Progenitor cell of endocrine pancreas (in vitro differentiated cells): ENCODE measurements at places on chromosomes 6 and 20. TPM values are rescaled to one million over a fixed set of nuclear protein-coding genes. Genes with fewer than 3 reads are reported as not detected.

DNA sequence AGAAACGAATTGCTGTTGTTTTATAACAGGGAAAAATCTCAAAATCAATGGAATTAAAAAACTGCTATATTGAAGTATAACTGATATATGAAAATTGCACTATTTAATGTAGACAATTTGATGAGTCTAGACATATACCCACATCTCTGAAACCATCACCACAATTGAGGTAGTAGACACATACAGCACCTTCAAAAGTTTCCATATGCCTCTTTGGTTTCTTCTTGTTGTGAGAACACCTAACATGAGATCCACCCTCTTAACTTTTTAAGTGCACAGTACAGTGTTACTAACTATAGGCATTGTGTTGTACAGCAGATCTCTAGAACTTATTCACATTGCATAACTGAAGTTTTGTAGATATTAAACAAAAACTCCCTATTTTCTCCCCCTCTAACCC, 14.0 kb upstream of the SLC17A5 start:
- no peak for DNase-seq
- H3K27me3 ChIP-seq = peaks cover 20% of the 10 kb centered on the region
- peaks cover 4% of the 10 kb centered on the region for H3K4me1 ChIP-seq

CLPSL2 gene
- total RNA-seq = not detected in 2 replicates

ERVFRD-1 gene
- not detected in 2 replicates for total RNA-seq

DNA sequence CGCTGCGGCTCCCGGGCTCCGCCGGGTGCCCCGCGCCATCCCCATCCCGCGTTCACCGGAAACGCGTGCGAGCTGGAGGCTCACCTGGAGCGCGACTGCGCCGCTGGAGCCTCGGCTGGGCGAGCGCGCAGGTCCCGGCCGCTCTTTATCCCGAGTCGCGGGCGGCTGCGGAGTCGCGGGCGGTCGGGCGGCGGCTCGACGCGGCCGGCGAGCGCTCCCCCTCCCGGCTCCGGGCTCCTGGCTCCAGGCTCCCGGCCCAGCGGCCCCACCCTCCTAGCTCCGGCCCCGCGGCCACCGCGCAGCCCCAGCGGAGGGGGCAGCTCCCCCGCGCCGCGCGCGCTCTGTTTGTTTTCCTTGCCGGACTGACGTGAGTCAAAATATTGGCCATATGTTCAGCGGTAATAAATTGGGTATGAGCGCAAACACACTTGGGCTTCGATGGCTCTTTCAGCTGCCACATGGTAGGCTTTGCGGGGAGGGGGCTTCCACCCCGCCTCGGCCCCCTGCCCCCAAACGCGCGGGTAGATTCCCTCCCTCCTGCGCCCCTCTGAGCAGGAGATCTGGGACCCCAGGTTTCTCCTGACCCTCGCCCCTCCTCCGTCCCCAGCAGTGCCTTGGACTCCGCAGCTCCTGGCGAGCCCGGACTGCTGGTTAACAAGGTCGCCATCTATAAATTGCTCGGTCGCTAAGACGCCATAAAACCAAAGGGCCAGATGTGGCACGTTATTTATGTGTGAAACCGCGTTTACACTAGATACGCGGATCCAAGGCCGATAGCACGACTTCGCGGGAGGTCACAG, 8.8 kb upstream of the NKX2-2 start:
- H3K4me3 ChIP-seq = peak overlapping the region; percentile 66
- H3K27ac ChIP-seq = peak overlapping the region; percentile 86
- H3K27me3 ChIP-seq = peaks cover 89% of the 10 kb centered on the region
- peaks cover 3% of the 10 kb centered on the region for H3K36me3 ChIP-seq
- peaks cover 28% of the 10 kb centered on the region for H3K4me1 ChIP-seq

DNA sequence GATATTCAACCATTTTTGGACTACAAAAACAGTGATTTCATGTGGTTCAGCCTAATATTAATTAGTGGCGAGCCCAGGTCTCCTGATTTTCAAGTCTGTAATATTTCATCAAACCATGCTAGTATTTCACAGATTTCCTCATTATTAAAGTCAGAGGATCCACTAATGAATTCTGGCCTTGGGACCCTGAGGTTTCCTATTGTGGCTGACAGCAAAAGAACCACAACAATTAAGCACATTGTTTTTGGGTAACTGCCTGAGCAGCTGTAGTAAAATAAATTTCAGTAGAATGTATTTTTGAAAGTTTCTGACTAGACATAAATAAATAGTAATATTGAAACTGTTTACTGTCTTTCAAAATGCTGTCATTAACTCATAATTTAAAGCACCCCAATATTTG, 630.7 kb upstream of the MMS22L start:
- no peaks in the 10 kb centered on the region for H3K36me3 ChIP-seq
- no peaks in the 10 kb centered on the region for H3K4me1 ChIP-seq
- no peak overlapping the region for H3K27ac ChIP-seq
- no peaks in the 10 kb centered on the region for H3K27me3 ChIP-seq
- no peak for DNase-seq

- peaks cover 12% of the 10 kb centered on the region for H3K4me1 ChIP-seq
- H3K27ac ChIP-seq = peak within 1 kb of the TSS; percentile 96
- DNase-seq = peak; percentile 52
- H3K36me3 ChIP-seq = peaks cover 4% of the 10 kb centered on the region
Observed at GRCh38 chr6:83430611-83431544, at the start of gene ME1. Gene ME1 (minus strand): TSS chr6:83431051. CDS start chr6:83430954, 97 bp downstream.

- DNase-seq = no peak
- H3K4me3 ChIP-seq = no peak overlapping the region
- H3K36me3 ChIP-seq = no peaks in the 10 kb centered on the region
- no peaks in the 10 kb centered on the region for H3K27me3 ChIP-seq
- H3K27ac ChIP-seq = peak overlapping the region; percentile 3
Observed at GRCh38 chr6:74137911-74138310, 441.9 kb downstream of the CD109 start.

NKAPL gene
- 0.24 TPM in 1 of 2 replicates, not detected in the other for total RNA-seq

- H3K4me1 ChIP-seq = peaks cover 8% of the 10 kb centered on the region
- no peaks in the 10 kb centered on the region for H3K36me3 ChIP-seq
- no peak overlapping the region for H3K4me3 ChIP-seq
- no peak overlapping the region for H3K27ac ChIP-seq
Observed at GRCh38 chr20:57075181-57075580, 191.3 kb downstream of the BMP7 start.

GRCh38 chr6:20718705-20719653, 184.7 kb downstream of the CDKAL1 start:
- H3K4me1 ChIP-seq = no peaks in the 10 kb centered on the region
- no peaks in the 10 kb centered on the region for H3K27me3 ChIP-seq
- DNase-seq = no peak
- no peak overlapping the region for H3K4me3 ChIP-seq

GRCh38 chr6:36615018-36615761, 21.0 kb downstream of the SRSF3 start:
- H3K4me3 ChIP-seq = no peak overlapping the region
- H3K27me3 ChIP-seq = no peaks in the 10 kb centered on the region
- H3K36me3 ChIP-seq = peaks cover 17% of the 10 kb centered on the region
- no peaks in the 10 kb centered on the region for H3K4me1 ChIP-seq

GRCh38 chr20:57570145-57570850, 9.4 kb downstream of the PCK1 start:
- H3K27ac ChIP-seq = no peak overlapping the region
- H3K4me3 ChIP-seq = no peak overlapping the region
- no peaks in the 10 kb centered on the region for H3K36me3 ChIP-seq
- no peak for DNase-seq
- H3K27me3 ChIP-seq = peaks cover 61% of the 10 kb centered on the region

DNA sequence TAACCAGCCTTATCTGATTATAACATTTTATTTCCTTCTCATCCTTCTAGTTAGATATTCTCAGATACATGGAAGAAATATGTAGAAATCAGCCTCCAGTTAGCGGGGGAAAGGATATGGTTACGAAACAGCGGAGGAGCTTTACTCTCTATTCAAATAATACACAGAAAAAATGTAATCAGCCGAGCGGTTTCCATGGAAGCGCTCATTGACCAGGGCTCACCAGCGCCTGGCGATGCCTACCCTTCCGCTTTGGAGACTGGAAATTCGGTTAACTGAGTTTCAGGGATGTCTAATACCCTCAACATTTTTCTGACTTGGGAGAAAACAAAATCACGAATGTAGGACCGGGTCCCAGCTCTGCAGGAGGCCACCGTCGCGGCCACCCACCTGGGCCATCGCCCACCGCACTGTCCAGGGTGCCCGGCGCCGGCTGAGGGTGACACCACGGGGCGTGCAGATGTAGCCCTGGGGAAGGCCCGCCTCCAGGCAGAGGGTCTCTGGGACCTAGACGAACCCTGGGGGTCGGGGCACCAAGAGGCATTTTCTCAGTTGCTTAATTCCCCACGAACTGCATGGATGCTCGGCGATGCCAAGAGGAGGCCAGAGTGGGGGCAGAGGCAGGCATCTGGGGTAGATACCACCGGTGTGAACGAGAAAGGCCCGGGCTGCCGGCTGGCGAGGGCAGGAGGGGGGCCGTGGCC, 1.7 kb downstream of the PRR18 start:
- H3K36me3 ChIP-seq = no peaks in the 10 kb centered on the region
- peak overlapping the region; percentile 60 for H3K4me3 ChIP-seq
- peaks cover 1% of the 10 kb centered on the region for H3K4me1 ChIP-seq
